Activated CD8-positive, alpha-beta memory T cell treated with anti-CD3 and anti-CD28 coated beads for 24 hours (primary cell): ENCODE measurements at places on chromosomes 3 and 15.

- no peak for DNase-seq
Observed at GRCh38 chr15:60526127-60526616, 47.2 kb upstream of the ICE2 start.

DNA sequence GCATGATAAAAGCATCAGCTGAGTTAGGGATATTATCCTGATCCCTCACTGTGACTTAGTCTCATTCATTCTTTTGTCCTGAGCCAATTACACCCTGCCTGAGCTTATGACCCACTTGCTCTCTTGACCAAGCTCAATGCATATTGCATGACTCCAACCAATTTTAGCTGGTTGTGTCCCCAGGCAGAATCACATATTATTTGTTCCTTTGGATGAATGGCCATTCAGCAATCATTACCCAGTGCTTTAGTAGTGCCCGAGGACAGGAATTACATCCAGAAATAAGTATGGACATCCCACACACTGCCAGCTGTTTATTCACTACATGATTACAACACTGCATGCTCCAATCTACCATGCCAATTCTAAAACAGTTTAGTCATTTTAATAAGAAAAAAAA is 322.5 kb downstream of the ZBBX start:
- no peak for DNase-seq

- DNase-seq, result no peak
Observed at GRCh38 chr3:112966633-112967032, 8.3 kb downstream of the CD200R1 start.

GRCh38 chr3:22969276-22969675 is 233.9 kb upstream of the UBE2E2 start:
- DNase-seq, result no peak

DNA sequence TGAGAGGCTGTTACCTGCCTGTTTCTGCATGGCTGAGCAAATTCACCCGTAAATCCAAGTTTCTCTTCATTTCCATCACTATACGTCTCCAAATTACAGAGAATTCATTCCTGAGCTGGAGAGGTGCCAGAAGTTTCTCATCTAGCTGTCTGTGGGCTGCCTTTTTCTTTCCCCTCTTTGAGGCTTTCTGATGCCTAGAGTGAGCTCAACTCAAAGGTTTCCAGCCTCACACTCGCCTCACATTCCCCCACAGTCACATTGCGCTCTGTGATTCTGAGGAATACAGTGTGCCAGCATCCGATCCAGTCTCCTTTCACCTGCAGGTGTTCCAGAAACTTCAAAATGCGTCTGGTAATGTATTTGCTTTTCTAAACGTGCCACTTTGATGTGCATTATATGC is 267.2 kb downstream of the MFSD1 start:
- DNase-seq, result no peak

- DNase-seq, result no peak
Observed at GRCh38 chr3:188083011-188083410, 70.9 kb upstream of the LPP start.

- no peak for DNase-seq
Observed at GRCh38 chr3:172203522-172204258, 164.3 kb downstream of the FNDC3B start.

GRCh38 chr15:65089206-65089824 is 12.8 kb downstream of the KBTBD13 start:
- DNase-seq, result no peak

DNA sequence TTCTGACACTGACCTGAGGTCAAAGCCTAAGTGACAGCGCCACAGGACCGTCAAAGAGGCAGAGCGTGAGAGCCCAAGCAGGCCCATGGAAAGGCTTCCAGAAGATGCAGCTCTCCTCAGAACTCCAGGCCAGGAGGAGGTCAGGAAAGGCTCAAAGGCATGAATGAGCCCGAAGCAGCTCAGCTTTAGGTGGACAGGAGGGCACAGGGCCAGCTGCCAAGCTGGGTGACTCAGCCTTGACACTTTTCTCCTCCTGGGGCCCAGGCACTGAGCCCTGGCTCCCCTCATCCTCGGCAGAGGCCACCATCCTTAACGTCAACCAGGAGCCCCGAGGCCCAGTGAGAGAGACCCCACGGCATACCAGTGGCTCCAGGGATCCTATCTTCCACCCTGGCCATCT is 62.9 kb downstream of the ADCY5 start:
- no peak for DNase-seq

GRCh38 chr15:67821784-67822440 is 3.4 kb upstream of the SKOR1 start:
- DNase-seq, result no peak

DNA sequence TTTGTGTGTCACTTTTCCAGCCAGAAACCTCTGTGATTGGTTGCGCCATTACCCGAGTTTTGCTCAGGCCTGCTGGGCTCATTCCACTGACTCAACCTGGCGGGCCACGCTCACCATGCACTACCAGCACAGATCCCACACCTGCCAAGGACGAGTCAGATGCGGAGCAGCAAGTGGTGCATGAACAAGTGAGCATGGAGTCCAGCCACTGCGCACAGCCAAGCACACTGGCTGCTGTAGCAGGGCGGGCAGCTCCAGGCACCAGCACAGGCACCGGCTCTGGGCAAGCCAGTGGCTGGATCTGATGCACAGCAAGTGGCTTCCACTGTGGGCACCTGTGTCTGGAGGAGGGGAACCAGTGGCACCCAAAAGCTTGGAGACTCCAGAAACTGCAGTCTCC is 110.4 kb downstream of the CBLB start:
- no peak for DNase-seq

DNA sequence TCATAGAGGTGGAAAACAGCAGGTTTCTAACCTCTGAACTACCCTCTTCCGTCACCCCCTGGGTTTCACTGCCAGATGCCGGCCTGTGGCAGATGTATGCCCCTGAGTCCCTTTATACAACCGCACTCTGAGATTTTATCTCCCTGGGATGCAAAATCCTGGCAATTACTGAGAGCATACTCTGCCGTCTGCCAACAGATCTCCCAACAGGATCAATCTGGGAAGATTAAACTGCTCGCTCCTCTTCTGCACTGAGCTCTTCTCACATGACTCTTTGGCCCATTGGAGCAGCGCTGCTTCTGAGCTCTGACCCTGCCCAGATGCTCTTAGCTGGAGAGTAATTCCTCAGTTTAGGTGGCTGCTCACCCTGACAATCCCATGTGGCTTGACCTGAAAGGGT is 133.2 kb downstream of the LIPC start:
- DNase-seq, result no peak

DNA sequence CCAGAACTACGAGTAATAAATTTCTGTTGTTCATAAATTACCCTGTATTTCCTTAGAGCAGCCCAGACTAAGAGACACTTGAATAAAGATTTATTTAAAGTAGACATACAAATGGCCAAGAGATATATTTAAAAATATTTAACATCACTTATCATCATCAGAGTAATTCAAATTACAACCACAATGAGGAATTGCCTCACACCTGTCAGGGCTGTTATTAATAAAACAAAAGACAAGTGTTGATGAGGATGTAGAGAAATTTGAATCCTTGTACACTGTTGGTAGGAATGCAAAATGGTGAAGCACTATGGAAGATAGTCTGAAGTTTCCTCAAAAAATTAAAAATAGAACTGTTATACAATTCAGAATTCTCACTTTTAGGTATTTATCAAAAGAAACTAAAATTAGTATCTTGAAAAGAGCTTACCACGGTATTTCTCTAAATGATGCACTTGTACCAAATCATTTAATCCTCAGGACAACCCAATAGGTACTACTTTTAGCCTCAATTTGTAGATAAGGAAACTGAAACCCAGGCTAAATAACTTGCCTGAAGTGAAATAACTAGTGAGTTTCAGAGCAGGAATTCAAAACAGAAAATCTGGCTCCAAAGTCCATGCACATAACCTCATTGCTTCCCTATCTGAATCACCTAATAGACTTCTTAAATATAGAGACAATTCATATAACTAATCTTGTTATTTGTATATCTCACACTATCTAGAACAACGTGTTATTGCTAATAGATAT is 69.4 kb downstream of the ZBTB20 start:
- DNase-seq, result no peak

DNA sequence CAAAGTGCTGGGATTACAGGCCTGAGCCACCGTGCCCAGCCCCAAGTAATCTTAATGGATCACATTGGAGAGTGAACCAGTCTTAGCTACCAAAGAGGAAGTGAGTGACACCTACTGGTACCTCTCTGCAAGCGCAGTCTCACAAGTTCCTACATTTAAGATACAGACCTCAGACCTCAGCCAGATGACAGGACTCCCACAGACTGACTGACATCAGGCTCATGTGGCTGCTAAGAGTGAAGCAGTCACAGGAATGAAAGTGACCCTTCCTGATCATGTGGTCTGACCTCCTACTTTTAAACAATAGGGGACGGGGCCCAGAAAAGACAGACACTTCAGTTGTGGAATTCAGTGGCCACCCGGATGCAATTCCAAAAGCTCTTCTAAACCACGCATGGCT is 36.3 kb upstream of the GNB5 start:
- peak; percentile 78 for DNase-seq

DNA sequence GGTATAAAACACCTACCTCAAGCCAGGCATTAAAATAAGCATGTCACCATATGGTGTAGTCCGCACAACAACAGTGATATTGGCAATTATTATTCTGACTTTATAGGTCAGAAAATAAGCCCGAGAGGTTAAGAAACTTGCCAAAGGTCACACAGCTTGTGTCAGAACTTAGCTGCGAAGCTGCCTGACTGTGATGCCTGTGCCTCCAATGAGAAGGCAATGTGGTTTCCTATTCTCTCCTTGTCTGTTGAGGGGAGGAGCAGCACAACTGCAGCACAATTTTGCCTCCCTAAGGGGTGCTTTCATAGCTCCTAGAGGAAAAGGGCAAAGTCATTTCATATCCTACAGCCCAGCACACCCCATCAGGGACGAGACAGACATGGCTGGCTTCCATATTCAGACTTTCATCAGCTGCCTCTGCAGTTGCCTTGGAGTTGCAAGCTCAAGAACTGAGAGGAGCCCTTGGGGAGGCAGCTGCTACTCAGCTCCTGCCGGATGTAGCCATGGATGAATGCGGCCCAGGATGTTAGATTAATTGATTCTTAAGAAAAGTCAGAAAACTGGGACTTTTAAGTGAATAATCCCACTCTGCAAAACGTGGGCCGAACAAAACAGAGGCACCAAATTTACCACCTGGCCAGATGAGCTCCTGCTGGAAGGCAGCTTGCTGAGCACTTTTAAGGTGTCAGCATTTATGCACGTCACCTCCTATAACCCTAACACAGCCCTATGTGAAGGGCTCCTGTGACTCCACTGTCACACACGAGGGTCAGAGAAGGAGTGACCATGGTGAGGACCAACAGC is 38.5 kb downstream of the MYO5C start:
- no peak for DNase-seq

GRCh38 chr3:4270720-4271119 is 32.4 kb upstream of the SETMAR start:
- no peak for DNase-seq

DNA sequence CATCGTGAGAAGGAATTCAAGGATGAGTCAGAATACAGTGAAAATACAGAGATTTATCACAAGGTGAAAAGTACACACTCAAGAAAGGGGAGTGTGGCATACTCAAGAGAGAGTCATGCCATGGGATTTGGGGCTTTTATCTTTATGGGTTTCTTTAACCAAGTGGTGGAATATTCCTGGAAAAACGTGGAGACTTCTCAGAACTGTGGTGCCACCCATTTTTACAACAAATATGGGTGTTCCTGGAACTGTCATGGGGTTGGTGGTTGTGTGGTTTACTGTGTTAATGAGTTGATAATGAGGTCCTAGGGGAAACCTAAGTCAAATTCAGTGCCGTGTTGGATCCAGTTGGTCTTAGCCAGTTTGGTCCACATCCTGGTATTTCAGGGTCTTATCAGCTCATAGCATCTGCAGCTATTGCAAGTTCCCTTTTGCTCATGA is 497.2 kb downstream of the GABRG3 start:
- DNase-seq, result no peak
